Hypothalamus (tissue), 51 donors: ENCODE measurements at places on chromosomes 6 and 20.

DNA sequence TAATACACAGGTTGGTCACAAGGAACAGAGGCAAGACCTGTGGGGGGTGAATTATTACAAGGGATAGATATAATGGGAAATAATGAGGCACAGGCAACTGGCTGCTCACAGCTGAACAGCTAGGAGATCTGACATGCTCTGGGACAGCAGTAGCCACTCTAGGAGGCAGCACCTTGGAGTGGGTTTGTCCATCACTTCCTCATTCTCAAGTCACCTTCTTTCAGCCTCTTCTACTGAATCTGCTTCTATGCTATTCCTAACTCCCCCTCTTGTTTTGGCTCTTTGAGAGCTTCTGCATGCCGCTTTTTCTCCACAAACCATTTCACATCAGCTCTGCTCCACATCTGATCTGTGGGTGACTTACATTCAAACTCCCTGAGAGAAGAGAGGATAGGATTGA lies 345.5 kb upstream of the MAP3K7 start:
- DNase-seq = no peak

DNA sequence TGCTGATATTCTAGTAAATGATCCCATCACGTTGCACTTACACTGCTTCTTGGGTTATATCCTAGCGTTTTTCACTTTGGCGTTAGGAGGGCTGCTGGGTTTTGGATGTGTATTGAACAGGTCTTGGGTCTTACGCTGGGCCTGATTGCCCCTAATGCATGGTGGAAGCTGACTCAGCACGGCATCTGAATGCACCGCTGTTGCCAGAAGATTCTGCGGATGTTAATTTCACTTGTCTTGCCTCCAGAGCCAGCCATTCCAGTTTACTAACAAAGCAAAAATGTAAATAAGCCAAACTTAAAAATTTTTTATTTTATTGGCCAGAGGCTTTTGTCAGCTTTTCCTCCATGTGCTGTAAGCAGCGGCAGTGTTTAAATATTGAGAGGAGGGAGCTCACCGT lies 233.5 kb downstream of the TMEM242 start:
- no peak for DNase-seq

GRCh38 chr6:51029561-51029960 lies 210.9 kb downstream of the TFAP2B start:
- DNase-seq = no peak

GRCh38 chr6:25302677-25303128 lies 23.5 kb downstream of the CARMIL1 start:
- no peak for DNase-seq

DNA sequence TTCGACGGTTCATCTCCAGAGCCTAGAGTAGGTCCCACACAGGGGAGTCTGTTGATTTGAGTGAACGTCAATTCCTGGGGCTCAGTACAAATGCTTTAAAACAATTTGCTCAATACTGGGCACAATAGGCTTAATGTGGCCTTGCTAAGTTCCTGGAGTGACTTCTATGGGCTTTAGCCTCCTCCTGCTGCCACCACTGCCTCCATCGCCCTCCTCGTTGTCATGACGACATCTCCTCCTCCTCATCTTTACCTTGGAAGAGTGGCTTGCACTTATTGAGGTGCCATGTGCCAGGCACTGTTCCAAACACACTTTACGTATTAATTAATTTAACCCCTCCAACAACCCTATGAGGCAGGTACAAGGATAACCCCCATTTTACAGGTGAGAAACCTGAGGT lies 11.8 kb upstream of the ZMYND8 start:
- DNase-seq = no peak

DNA sequence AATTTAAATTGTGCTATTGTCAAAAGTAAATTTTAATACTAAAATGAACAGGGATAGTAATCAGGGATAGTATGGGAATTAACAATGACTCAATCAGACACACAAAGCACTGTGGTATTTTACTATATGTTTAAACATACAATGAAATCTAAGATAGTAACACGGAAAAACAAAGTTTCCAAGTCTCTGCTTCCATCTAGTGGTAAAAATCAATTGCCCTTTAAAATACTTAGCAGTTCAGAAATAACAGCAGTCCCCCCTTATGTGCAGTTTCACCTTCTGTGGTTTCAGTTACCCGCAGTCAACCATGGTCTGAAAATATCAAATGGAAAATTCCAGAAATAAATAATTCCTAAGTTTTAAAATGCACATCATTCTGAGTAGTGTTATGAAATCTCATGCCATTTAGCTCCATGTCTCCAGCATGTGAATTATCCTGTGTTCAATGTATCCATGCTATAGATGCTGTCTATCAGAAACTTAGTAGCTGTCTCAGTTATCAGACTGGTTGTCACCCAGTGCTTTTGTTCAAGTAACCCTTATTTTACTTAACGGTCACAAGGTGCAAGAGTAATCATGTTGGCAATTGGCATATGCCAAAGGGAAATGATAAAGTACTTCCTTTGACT lies 58.5 kb downstream of the AHI1 start:
- no peak for DNase-seq

GRCh38 chr6:150881911-150882481 lies 16.5 kb downstream of the MTHFD1L start:
- DNase-seq = peak; percentile 46

DNA sequence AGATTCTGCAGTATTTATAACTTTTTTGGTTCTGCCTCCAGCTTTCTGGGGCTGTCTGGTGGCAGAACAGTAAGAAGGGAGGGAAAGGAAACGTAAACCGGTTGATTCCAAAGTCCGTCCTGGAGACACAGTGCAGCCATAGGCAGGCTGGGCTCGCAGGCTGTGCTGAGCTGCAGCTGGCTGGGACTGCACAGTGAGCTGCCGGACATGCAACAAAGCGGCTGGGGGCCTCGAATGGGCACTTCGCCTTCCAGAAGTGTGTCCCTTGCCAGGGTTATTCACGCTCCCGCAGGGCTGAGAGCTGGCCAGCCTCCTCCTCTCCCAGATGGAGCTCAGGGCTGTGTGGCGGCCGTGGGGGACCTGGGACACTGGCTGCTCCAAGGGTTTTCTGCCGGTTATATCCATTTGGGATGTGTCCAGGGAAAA lies 78.1 kb upstream of the CD93 start:
- no peak for DNase-seq

DNA sequence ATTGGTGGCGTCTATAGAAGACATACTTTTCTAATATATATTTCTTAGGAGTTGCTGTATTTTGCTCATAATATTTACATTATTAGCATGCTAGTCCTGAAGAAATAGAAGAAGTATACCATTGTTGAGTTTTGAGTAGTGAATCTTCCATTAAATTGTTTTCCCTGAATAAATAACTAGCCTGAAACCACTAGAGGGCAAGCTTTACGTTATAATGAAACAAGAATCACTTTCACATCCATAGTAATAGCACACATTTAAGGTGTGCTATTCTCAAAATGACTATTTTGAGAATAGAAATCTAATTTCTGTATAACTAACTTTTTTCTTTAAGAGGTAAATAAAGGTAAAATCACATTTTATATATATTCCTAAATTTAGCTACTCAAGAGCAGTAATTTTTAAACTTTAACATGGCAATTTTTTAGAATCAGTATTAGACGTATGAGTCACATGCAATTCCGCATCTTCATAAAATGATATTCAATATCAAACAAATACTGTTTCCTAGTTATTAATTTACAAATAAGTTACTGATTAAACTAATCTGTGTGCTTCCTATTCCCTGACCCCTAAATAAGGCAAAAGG lies 213.2 kb upstream of the MANEA start:
- DNase-seq = no peak

DNA sequence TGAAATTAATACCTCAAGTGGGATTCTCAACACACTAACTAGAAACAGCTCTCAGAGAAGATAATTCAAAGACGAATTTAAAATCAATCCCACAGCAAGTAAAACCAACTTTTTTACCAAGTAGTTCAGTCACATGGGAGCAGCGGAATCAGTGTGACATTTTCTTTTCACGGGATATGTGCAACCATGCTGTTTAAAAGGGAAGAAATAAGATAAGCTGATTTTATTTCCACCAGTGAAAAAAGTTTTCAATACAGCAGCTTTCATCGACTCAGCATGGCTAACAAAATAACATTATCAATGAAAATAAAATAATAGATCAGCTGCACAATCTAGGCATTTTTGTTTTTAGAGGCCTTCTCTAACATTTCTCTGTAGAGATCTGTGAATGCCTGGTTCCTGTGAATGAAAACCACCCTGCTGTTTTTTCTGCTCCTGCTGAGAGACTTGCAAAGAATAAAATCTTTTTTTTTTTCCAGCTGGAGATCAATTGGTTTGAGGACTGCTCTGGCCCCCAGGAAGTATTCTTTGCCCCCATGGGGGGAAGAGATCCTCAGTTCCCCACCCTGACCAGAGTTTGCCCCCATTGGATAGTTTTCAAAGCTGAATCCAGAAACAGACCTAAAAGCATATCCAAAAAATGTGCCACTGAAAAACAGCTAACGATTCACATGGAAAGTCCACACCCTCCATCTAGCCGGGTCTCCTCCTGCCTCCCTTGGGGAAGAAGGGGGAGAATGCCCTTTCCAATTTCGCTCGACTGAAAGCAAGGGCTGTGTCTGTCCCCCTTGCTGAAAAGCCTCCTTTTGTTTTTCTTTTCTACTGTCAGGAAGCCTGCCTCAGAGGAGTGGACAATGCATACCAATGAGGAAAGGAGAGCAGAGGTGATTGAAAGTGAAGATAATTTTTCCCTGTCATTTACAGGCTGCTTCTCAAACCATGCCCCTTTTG lies 317.6 kb downstream of the PRKN start:
- no peak for DNase-seq

DNA sequence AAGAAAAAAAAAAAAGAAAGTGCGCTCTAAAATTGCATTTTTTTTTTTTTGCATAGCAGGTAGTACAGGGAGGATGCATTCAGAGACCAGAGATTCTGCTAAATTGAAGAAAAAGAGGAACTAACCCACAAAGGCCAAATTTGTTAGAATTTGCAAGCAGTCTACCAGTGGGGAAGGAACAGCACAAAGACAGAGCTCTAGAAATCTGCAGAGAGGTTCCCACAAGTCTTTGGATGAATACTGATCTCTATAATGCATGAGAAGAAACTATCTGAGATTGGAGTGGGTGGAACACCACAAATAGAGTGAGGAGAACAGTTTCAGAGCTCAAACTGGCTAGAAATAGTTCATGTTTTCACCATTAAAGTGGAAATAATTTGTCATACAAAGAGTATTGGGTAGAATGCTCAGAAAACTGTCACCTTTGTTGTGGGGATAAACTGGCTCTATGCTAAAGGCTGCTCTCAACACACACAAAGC lies 79.6 kb upstream of the AHI1 start:
- no peak for DNase-seq

- no peak for DNase-seq
Observed at GRCh38 chr6:137051790-137052472, 7.2 kb upstream of the IL20RA start.

- no peak for DNase-seq
Observed at GRCh38 chr6:6486595-6486994, 101.9 kb upstream of the LY86 start.

DNA sequence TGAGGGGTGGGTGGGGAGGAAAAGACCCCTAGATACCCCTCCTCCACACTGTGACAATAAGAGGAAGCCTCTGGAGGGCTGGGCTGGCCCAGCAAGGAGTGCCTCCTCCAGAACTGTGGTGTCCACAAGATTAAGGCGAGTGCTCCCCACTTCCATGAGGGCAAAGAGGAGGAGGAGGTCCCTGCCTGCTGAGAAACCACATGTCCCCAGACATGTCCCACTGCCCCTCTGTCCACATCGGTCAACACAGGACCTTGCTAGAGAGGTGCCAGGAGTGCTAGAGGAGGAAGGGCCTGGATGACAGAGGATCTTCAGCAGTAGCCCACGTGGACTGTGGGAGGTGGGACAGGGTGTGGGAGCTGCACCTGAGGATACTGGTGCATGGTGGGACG lies 3.1 kb downstream of the RAET1G start:
- no peak for DNase-seq

- no peak for DNase-seq
Observed at GRCh38 chr6:138499303-138500018, at the start of gene NHSL1. NHSL1 (minus strand) TSS chr6:138499494; CDS start chr6:138499290, 204 bp downstream.

GRCh38 chr6:29602564-29603361 lies 17.8 kb downstream of the OR2H2 start:
- no peak for DNase-seq

DNA sequence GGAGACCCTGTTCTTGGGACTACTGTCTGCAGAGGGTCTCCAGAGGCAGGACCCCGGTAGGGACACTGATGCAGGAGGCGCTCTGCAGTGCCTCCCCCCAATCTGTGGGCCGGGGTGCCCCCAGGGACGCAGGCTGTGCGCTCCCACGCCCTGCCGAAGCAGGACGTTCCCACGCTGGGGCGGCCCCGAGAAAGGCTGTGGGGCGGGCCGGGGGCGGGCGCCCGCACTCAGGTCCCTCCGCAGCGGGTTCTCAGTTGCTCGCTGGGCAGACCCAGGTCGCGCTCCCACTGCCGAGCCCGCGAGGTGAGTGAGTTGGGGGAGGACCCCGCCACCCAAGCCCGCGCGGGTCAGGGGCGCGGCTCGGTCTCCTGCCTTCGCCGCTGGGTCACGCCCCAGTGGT lies at the start of gene COX4I2:
Gene COX4I2 (plus strand): TSS at position 253 of the 400 bp plus-strand sequence. CDS start 1,106 bp downstream, outside the sequence.
- DNase-seq = no peak

GRCh38 chr6:23977706-23978105 lies 148.3 kb upstream of the NRSN1 start:
- no peak for DNase-seq

DNA sequence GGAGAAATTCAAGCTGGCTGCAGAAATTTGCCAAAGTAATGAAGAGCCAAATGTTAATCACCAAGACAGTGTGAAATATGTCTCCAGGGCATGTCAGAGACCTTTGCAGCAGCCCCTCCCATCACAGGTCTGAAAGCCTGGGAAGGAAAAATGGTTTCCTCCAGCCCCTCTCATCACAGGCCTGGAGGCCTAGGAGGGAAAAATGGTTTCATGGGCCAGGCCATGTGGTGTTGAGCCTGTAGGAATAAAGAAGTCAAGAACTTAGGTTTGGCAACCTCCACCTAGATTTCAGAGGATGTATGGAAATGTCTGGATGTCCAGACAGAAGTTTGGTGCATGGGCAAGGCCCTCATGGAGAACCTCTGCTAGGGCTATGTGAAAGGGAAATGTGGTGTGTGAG lies 185.0 kb downstream of the SLC35F1 start:
- DNase-seq = no peak

GRCh38 chr20:48262466-48262865 lies 477.2 kb upstream of the SULF2 start:
- no peak for DNase-seq

DNA sequence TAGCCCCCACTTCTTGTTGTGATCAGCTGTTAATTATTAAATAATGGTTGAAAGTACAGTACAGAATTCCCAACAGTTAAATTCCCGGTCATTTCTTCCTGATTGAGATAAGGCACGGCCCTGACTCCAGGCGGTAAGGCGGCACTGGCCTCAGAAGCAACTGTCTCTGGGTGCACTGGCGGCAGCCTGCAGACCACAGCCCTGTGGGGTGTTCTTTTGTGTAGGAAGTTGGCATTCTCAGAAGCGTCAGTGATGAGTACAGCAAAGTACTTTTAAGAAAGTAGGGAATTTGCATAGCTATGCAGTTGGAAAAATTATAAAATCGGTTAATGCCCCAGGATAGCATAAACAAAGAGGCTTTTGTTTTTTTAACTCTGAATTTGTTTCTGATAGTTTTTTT lies 50.5 kb downstream of the SAMD5 start:
- no peak for DNase-seq

- DNase-seq = no peak
Observed at GRCh38 chr6:6678185-6678671, 89.7 kb downstream of the LY86 start.

GRCh38 chr6:160737934-160738333 lies 35.9 kb downstream of the PLG start:
- DNase-seq = no peak

- no peak for DNase-seq
Observed at GRCh38 chr6:69835414-69836179, 30.8 kb upstream of the COL19A1 start.
